ENCODE measurements at places on chromosomes 4 and X.

- DNase-seq: peak; percentile 31
These were observed 229.9 kb downstream of the SOX3 start for GRCh38 chrX:140274811-140275525.

DNA sequence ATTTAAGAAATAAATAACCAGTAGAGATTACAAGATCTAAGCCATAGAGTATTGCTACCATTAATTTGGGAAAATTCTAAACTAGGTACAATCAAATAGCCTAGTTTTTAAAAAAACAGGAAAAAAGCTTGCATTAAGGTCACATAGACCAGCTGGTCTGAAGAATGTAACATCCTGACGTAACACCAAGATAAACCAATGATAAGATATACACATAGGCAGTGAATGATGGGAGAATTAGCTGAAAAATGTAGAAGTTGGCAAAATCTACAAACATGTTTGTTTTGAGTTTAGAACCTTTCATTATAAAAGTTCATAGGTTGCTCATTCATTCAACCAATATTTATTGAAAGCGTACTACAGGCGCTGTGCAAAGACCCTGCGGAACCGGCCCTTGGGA, 120.0 kb downstream of the SH3RF1 start:
- DNase-seq: no peak

DNA sequence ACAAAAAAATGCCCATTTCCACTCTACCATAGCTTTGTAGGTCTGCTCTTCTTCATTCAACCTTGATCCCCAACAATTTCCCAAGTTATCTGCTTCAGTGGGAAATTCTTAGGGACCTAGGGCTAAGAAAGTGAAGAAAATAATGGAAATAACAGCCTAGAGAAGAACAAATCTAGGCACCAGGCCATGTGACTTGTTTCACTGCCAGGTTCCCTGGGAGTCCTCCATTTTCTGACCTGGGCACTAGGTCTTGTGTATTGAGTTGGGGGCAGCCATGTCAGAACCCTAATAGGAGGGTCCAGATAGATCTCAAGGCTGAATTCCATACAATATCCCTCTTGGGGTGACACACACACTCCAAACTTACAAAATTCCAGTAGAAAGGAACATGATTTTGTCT, 194.6 kb upstream of the STK26 start:
- no peak for DNase-seq

DNA sequence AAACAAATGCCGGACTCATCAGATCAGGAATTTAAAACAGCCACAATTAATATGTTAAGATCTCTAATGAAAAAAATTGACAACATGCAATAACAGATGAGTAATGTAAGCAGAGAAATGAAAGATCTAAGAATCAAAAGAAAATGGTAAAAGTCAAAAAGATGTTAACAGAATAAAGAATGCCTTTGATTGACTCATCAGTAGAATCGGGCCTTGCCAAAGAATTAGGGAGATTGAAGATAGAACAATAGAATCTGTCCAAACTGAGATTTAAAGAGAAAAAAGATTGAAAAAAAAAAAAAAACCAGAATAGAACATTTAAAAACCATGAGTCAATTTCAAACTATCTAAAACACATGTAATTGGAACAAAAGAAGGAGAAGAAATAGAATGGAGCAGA, 25.9 kb upstream of the GUCY1A1 start:
- DNase-seq: no peak

DNA sequence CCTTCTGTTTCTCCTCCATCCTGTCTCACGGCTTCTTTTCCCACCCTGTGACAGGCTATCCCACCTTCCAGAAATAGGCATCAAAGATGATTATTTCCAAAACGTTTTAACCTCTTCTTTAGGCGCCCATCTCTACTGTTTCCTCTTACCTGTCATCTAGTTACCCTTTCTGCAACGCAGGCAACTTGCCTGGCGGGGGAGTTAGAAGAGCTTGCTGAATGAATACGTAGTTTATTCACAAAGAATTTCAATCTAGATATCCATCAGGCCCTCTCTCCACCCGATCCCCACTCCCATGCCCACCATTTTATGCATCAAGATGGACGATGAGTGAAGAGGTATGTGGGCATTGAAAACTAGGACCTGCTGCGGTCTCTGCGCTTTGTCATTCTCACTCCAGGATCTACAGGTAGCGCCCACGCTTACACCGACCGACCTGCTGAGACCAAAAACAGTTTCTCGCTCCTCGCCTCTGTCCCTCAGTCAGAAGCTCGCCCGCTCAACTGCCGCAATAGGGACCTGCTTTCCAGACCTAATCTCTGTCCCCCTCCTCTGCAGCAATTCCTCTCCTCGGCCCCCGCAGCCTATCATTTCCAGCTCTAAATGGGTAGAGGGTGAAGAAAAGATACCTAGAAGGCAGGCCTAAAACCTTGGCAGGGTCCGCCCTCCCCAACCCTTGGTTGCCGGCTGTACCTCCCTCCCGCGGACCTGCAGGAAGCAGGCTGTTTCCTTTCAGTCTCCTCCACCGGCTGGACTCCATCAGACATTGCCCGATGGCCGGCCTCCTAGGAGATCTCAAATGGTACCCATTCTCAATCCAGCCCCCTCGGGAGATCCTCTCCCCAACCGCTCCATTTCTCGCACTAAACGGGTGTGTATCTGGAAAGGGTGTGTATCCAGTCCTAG, 624 bp downstream of the BEX5 start:
- DNase-seq: no peak

DNA sequence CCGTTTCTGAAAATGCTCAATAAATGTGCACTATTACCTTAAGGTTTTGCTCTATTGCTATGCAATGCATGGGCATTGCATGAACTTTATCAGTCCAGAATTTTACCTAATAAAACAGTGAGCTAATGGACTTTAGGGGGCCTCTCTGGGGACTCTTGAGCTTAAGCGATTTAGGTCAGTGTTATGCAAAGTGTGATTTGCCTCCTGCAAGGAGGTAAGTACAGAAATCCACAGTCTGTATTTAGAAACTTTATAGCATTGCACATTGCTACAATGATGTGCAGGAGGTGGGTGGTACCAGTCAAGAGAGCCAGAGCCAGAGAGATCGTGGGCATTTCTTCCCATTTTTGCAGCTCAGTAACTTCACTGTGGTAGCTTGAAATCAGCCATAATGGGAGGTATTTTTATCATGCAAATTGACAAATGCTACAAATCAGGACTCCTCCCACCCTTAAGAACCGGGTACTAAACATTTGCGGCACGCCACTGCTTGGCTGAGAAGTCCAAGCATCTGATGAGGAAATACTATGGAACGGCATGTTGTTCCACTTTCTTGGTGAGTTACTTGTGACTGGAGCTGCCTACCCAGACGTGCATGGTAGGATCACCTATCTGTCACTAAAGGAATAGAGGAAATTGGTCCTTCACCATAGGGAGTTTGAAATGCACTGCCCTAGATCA, 174.6 kb upstream of the PGRMC2 start:
- no peak for DNase-seq

DNA sequence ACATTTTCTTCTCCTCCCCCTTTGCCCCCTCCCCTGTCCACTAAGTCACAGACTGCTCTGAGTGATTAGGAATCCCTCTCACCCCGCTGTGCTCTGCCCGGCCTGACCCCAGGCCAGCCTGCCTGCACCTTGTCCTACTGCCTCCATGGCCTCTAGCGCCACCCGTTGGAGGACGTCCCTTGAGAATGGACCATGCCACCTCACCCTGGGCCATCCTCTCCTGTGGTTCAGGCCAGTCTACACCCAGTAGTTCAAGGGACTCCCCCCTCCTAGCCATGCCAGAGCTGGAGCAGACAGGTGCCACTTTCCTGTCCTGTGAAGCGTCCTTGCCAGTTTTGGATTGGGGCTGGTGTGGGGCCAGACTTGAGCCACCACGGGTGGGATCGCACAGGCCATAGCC, 9.7 kb upstream of the IRAK1 start:
- DNase-seq: no peak

DNA sequence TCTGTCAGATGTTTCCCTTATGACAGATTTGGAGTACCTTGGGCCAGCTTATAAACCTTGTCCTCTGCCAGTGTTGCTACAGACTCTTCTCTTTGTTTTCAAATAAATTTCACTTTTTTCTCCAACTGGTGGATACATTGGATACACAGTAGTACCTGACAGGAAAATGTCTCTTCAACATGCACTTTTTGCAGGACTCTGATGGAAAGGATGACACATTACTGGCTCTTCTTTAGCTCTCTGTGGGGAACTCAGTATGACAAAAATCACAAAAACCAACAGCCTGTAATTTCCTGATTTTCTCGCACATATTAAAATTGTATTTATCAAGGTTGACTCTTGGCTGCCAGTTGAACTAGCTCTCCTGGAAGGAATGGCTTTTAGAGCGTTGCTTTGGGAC, 61.3 kb upstream of the GIMD1 start:
- no peak for DNase-seq

GRCh38 chr4:6195602-6196319, 4.6 kb downstream of the JAKMIP1 start:
- no peak for DNase-seq

- no peak for DNase-seq
These were observed 16.4 kb downstream of the MCUB start for GRCh38 chr4:109576462-109576861.

DNA sequence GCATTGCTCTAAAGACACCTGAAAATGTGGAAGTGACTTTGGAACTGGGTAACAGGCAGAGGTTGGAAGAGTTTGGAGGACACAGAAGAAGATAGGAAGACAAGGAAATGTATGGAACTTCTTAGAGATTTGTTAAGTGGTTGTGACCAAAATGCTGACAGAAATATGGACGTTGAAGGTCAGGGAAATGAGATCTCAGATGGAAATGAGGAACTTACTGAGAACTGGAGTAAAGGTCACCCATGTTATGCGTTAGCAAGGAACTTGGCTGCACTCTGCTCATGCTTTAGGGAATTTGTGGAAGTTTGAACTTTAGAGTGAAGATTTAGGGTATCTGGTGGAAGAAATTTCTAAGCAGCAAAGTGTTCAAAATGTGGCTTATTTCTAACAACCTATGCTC, 99.4 kb downstream of the FAM13A start:
- DNase-seq: no peak
